GM04504 (cell line): ENCODE measurements at places on chromosomes 4 and X.

DNA sequence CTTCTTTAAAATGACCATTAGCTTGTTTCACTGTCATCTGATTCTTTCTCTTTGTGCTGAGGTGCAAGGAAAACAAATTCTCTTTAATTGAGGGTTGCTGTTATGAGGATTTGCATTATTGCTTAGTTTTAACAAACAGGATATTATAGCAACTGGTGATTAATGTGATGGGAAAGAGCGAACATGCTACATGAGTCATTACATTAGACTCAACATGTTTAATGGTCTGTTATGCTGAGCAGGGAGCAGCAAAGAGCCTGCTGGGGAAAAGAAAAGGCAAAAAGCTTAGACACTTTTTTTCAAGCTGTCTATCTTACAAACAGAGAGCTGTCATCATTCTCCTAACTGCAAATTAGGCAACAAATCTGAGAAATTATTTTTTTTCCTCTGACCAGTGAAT is 230.5 kb upstream of the LCORL start:
- DNase-seq: no peak

DNA sequence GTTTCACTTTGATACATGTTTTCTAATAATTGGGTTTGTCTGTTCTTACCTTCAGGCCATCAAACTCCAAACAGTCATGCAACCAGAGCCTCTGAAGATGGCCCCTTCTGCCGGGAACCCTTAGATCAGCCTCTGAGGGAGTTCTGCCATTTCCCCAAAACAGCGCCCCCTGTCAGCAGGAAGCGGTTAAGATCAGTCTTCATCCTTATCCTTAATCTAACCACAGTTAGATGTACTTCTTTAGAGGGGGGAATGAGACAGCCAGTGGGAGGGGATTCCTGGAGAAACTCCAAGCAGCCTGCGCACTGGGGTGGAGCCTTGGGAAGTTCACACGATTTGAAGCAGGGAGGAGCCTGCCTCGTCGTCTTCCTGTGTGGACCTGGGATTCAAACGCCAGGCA is 185.4 kb downstream of the INPP4B start:
- DNase-seq: no peak

DNA sequence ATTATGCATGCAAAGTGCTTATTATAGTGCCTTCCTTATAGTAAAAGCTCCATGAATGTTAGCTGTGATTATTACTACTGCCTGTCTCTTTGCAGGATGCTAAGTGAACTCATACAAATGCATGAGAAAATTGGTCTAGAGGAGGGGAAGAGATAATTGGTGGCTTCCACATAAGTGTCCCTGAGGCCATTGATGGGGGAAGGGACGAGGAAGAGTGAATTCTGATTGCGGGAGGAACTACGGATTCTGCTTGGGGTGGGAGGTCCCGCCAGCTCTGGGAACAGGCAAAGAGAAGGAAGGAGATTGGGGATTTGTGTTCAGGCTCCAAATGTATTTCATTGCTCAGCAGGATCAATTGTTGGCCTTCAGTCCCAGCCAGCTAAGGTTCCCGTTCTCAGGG is 11.6 kb upstream of the ARHGAP36 start:
- no peak for DNase-seq

GRCh38 chr4:108849611-108850168 is 86.8 kb upstream of the ETNPPL start:
- DNase-seq: no peak

- DNase-seq: no peak
Measured at GRCh38 chr4:98620087-98620784, 38.2 kb downstream of the TSPAN5 start.

- DNase-seq: no peak
Measured at GRCh38 chrX:147838465-147839131, 73.1 kb upstream of the FMR1 start.

DNA sequence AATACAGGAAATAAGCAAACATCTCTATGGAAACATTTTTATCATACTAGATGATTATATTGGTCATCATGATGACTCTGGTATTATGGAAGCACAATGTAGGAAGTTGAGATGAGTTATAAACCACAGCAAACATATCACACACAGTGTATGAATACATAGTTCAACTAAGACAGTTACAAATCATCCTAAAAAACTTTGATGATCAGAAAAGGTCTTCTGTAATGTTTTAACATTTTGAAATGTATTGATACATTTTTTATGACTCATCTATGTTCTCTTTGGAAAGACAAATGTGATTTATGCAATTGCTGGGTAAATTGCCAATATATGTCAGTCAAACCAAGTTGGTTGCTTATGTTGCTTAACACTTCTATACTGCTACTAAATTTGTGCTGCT is 4.8 kb downstream of the CXCL3 start:
- DNase-seq: no peak

DNA sequence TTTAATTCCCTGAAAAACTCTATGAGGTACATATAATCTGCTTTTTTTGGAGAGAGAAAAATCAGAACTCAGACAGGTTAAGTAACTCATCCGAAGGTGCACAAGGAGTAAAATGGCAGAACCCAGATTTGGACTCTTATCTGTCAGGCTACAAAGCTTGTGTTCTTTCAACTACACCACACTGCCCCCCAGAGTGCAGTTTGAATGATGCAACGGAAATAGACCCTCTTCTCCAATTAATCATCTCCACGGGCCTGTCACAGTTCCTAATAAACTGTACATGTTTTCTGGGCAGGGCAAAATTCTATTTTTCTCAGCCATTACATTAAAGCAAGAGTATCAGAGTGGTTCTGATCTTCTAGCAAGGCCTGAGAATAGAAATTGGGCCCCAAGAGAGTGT is 35.3 kb upstream of the DCX start:
- DNase-seq: no peak

- no peak for DNase-seq
Measured at GRCh38 chr4:184593461-184593860, 55.8 kb downstream of the CASP3 start.
